NCI-H2081 treated with DMSO at 0.1 percent for 48 hours (cell line): ENCODE measurements at places on chromosomes 2 and 18.

DNA sequence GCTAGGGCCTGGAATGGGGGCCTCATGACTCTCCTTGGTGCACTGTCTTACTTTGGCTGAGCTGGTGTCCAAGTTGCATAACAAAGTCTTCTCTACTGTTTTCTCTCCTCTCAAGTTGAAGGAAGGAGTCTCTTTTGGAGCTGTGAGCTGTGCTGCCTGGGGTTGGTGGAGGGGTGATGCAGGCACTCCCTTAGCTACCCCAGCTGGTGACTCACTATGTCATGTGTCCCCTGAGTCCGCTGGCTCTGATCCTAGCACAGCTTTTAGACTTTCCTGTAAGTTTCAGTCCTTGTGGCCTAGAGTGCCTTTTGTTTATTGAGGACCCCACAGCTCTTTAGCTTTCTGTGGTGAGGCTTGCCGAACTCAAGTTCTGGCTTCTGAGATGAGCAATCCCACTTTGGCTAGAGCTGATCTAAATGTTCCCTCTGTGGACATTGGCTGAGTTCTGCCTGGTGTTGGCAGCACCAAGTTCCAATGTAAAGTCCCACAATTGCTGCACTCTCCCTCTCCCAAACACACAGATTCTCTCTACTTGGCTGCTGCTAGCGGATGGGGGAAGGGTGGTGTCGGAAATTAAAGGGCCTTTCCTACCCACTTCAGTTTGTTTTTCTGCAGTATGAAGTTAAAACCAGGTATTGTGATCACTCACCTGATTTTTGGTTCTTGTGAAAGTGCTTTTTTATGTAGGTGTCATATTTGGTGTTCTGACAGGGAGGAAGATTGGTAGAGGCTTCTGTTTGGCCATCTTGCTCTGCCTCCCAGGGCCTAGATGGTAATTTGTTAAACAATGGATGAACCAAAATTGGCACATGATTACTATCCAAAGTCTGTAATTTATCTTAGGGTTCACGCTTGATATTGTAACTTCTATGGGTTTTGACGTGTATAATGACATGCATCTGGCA is 83.2 kb downstream of the COMMD1 start:
- no peak for DNase-seq

GRCh38 chr18:25147877-25148488 is 204.0 kb downstream of the ZNF521 start:
- no peak for DNase-seq

GRCh38 chr2:111662771-111663470 is 221.1 kb downstream of the ANAPC1 start:
- DNase-seq = no peak

GRCh38 chr2:62787386-62787785 is 81.9 kb downstream of the EHBP1 start:
- peak; percentile 24 for DNase-seq

- DNase-seq = no peak
Measured at GRCh38 chr2:66437691-66438497, 3.0 kb downstream of the MEIS1 start.

GRCh38 chr2:133888621-133889219 is 320.5 kb upstream of the NCKAP5 start:
- DNase-seq = no peak

GRCh38 chr2:216519154-216519762 is 20.6 kb downstream of the RPL37A start:
- peak; percentile 51 for DNase-seq

DNA sequence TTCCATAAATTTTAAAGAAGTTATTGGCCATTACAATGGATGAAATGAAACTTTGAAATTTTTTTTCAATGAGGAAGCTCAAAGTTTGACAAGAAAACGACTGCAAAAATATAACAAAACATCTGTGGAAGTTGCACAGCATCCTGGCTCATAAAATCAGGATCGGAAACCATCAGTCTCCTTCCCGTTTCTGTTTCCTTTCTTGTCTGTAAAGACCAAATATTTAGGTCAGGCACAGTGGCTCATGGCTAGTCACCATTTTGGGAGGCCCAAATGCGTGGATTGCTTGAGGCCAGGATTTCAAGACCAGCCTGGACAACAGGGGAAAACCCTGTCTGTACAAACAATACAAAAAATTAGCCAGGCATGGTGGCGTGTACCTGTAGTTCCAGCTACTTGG is 27.6 kb upstream of the SSB start:
- DNase-seq = no peak
